ENCODE measurements at places on chromosomes 1 and 21. TPM values are rescaled to one million over a fixed set of nuclear protein-coding genes. Genes with fewer than 3 reads are reported as not detected.

The ST6GALNAC3 gene
- total RNA-seq: not detected

The OR6K6 gene
- not detected for total RNA-seq

The TCP10L gene
- total RNA-seq: not detected

The PTAFR gene
- 0.59 TPM for total RNA-seq

The HAO2 gene
- not detected for total RNA-seq

The UQCRHL gene
- total RNA-seq: 2.0 TPM

All from CD8-positive, alpha-beta memory T cell (primary cell).